ENCODE measurements at places on chromosomes 5 and 9. TPM values are rescaled to one million over a fixed set of nuclear protein-coding genes. Genes with fewer than 3 reads are reported as not detected.

The SPATA31A3 gene
- not detected for total RNA-seq

- H3K4me3 ChIP-seq, result no peak overlapping the region
- H3K4me1 ChIP-seq, result peaks cover under 1% of the 10 kb centered on the region
- no peaks in the 10 kb centered on the region for H3K36me3 ChIP-seq
- H3K27me3 ChIP-seq, result peaks cover 6% of the 10 kb centered on the region
Measured at GRCh38 chr5:6786786-6787495, 73.7 kb downstream of the TENT4A start.

The OMD gene
- total RNA-seq, result not detected

The ANKRD55 gene
- total RNA-seq, result not detected
